Panc1 (cell line): ENCODE measurements at places on chromosomes 5 and 9.

GRCh38 chr9:96048104-96048955 lies 172.8 kb downstream of the ERCC6L2 start:
- no peak for DNase-seq

DNA sequence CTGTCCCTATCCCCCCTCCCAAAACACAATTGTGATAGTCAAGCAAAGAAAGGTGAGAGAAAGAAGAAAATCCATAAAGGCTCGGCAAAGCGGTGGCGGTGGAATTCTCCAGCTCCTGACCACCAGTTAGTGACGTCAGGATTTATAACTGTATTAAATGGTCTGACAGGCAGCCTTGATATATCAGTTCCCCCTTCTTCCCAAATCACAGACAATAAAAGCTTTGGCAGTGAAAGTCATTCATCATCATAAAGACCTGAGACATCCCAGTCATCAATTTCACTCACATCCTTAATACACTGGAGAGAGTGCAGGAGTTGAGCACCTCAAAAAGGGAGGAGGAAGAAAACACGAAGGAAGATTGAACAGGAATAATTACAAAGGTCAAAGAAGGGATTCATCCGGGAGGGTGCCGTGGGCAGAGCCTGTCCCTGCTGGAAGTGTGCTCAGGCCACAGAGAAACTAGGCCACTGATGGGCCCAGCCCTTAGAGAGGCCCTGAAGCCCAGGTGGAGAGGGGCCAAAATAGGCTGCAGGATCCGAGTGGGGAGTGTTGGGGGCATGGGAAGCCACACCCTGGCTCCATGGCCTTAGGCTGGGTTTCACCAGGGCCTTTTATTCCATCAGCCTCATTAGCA lies 131.9 kb downstream of the PAX5 start:
- DNase-seq, result no peak

- DNase-seq, result no peak
These were observed 159.2 kb upstream of the WWC1 start for GRCh38 chr5:168132241-168132641.

DNA sequence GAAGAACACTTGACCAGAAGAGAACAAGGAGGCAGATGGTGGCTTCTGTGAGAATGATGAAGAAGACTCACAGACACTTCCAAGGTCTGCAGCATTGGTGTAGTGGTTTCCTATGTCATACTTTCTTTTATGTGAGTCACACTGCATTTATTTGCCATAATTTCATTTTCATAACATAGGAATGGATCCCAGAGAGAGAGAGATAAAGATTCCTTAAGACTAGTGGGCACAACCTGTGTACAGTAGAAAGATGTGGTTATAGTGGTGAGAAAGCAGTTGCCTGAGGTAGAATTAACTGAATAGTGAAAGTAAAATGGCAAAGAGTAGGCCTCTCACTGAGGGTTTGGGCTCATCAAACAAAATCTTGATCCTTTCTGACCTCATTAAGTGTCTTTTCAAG lies 7.6 kb upstream of the CCDC152 start:
- no peak for DNase-seq

- DNase-seq, result no peak
These were observed 227.3 kb upstream of the CDH18 start for GRCh38 chr5:20215257-20215656.

GRCh38 chr5:158456756-158457155 lies 597.8 kb upstream of the CLINT1 start:
- DNase-seq, result no peak

DNA sequence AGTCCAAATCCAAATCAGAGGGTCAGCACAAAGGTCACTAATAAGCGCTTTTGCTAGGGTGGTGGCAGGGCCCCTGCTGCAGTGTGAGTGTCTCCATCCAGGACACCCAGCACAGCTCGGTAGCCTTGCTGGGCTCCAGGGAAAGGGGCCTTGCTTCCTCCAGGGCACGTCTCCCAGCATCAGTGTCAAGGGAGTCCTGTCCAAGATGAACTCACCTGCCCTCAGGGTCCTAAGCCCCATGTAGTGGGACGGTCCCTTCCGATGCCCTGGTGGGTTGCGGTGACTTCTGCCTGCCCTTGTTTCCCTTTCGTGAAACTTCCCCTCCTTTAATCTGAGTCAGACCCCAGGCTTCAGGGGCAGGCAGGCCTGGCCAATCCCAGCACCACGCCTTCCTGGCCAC lies 101.7 kb downstream of the ZNF354C start:
- no peak for DNase-seq

GRCh38 chr5:90381213-90381929 lies 28.2 kb downstream of the CETN3 start:
- no peak for DNase-seq

DNA sequence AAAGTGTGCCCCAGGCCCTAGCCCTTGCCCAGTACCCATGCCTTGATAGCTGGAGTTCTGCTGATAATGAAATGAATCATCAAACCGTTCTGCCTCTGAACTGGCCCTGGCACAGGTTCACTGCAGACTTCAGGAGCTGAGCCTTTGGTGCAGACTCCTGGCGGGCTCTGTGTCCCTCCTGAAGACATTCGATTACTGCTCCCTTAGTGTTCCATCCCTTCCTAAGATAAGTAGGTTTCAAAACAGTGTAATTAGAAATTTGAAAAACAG lies 97.2 kb downstream of the MVB12B start:
- no peak for DNase-seq

- DNase-seq, result no peak
These were observed 140.1 kb downstream of the FGF1 start for GRCh38 chr5:142545650-142546322.

DNA sequence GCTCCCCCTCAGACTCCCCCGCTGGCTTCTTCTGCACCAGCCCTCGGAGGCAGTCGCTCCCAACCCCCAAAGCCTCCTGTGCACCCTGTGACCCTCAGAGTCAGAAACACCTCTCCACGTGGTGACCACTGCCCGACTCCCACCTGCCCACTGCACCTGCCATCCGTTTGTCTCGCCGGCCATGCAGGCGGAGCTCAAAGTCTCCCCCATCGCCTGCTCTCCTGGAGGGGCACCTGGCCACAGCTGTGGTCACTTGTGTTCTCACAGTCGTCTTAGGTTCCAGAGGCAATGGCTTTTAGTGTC lies 38.2 kb downstream of the MRPL36 start:
- no peak for DNase-seq

- DNase-seq, result no peak
These were observed 59.5 kb upstream of the PCSK1 start for GRCh38 chr5:96492459-96493047.

DNA sequence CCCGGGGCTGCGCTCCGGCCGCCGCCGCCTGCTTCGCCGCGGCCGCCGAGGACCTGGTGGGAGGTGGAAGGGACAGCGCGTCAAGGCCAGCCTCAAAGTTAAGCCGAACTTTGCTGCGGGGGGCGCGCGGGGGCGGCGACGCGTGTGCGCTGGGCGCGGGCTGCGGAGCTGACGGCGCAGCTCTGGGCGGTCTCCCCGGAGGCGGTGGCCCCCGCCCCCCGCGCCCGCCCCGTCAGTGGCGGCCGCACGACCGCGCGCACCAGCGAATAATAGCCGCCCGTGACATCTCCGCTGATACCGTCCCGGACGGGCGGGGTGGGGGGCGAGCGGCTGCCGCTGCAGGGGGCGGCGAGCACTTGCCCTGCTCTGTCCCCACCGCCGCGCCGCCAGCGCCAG lies 579 bp upstream of the FAM78A start:
- no peak for DNase-seq

- no peak for DNase-seq
These were observed 34.9 kb downstream of the ZFYVE16 start for GRCh38 chr5:80442742-80443141.

DNA sequence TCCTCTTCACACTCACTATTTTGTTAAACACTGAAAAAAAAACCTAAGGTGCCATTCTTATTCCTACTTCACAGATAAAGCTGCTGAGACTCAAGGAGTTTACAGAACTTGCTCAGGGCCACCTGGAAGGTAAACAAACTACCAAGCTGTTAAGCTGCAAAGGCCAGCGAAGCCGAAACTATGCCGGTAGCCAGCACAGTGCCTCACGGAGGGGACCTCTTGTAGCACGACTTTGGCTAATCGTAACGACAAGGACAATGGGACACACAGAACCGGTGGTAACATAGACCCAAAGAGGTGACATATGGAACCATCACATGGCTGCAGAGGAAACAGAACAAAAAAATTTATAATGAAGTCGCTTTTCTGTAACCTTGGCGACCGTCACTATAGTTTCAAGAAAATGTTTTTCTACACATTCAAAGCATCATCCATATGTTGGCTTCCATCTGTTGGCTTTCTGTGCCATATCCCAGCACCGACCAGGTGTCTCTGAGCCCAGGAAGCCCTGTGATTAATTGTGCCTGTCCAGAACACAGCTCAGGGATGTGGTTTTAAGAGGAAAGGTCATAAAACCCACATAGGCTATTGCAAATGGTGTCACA lies 60.3 kb downstream of the S1PR3 start:
- no peak for DNase-seq

GRCh38 chr5:170075696-170076095 lies 30.0 kb upstream of the FOXI1 start:
- no peak for DNase-seq

DNA sequence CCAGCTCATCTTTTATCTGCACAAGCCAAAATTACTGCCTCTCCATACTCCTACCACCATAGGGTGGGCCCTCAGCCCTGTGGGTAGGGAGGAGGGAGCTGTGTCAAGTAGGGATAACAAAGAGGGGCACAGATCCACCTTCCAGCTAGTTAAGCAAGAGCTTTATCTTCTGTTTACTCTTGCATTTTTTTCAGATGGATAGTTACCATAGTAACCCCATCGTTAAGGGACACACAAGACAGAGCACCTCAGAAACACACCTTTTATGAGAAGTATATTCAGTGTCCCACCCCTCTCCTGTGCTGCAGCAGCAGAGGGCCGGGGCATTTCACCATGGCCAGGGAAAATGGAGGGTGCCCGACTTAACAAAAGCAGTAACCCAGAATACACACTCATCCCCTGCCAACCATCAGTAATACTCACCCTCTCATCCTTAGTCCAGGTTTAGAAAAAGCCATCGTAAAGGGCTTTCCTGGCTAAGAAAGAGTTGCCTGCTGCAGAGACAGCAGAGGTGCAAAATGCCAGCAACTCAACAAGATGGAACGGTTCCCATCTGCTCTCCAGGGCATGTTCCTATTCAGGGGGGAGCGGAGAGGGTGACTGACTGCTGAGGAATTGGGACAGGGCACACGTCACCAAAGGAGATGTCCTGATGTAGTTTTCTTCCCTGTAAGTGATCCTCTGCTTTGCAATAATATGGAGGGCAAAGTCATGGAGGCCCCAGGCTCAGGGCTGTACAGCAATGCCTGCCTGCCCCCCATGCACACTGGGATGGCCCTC lies 25.1 kb downstream of the MACROH2A1 start:
- DNase-seq, result no peak

DNA sequence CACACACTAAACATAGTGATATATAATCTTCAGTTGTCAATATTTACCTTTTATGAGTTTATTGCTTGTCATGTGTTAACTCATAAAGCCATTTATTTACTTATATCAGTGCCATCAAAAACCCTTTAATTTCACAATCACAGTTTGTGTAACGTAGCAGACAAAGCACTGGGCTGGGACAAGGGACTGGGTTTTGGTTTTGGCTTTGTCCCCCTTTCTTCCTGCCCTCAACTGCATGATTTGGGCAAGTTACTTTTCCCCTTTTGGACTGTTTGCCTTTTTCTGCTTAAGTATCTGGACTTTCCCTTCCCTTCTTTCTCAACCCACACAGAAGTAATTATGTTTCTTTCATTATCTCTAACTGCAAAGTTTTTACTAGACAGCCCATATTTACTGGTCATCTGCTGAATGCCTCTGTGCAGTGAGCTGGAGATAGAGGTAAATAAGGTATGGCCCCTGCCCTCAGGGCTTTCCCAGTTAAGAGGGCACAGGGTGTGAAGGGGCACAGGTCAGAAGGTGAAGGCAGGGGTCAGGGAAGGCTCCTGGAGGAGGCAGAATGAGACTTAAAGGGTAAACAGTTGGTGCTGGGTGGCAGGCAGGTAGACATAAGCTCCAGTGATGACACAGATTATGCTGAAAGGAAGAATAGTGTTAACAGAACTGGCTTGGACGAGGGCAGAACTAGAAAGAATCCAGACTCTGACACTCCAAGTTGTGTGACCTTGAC lies 14.8 kb upstream of the NR3C1 start:
- DNase-seq, result no peak

DNA sequence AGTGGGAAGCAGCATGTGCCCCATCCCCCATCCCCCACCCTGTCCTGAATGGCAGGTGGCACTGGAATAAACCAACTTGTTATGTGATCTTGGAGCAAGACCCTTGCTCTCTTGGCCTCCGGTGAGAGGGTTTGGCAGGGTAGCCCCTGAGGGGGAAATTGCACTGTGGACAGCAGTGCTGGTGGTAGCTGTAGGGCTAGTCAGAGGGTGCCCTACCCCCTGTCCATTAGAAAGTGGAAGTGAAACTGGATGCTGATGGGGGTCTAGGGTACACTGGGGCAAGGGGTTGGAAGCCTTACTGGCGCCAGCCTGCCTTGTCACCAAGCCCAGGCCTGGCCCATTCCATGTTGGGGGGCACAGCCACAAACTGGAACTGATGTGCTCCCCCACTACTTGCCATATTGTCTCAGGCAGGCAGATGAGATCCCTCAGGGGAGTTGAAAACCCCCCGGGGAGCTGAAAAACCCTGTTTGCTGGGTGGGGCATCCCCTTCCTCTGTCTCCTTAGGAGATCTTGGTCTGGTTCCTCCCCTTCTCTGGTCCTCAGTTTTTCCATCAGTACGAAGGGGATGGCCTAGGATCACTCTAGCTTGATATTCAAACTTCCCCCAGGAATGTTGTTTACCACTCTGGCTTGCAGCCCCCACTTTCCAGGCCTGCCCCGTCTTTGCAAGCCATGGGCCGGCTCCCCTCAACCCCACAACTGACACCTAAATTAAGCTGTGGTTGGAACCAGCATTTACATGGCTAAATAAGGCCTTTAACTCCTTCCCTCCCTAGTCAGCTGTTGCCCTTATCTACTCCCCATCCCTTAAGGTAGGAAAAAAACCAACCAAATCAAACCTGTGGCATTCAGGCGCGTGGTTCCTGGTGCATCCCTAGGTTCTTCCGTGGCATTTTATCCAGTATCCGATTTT lies 14.4 kb upstream of the SYNPO start:
- no peak for DNase-seq

DNA sequence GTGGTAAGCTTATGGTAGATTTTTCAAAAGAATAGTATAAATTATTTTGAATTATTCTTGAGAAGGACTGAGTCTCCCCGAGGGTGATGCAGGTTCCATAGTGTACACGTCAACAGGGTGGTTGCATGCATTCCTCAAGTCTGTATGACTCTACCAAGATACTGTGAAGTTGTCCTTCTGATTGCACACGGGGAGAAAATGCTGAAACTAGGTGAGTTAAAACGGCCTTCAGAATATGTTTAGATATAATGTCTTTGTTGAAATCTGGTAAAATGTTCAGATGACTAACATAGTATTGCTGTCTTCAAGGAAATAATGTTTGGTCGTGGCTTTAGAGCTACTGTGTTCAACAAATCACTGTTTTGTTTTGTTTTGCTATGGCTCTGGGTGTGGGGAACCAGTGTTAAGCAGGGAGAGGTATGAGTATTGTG lies 22.4 kb upstream of the TNFAIP8 start:
- DNase-seq, result no peak

GRCh38 chr9:4421847-4422246 lies 68.4 kb upstream of the SLC1A1 start:
- no peak for DNase-seq
